IgD-negative memory B cell (primary cell): ENCODE measurements at places on chromosomes 3 and 15. TPM values are rescaled to one million over a fixed set of nuclear protein-coding genes. Genes with fewer than 3 reads are reported as not detected.

ANKRD34C gene
- not detected for polyA plus RNA-seq

HRH1 gene
- polyA plus RNA-seq: not detected

ISLR gene
- not detected for polyA plus RNA-seq

GOLGA8M gene
- not detected for polyA plus RNA-seq

ALDH1L1 gene
- polyA plus RNA-seq: not detected

VIPR1 gene
- polyA plus RNA-seq: 3.1 TPM

PPM1M gene
- polyA plus RNA-seq: 51.3 TPM

ACSBG1 gene
- not detected for polyA plus RNA-seq

DCP1A gene
- polyA plus RNA-seq: 65.0 TPM

CTXN2 gene
- polyA plus RNA-seq: not detected

PLCB2 gene
- 20.8 TPM for polyA plus RNA-seq

B2M gene
- 23,226 TPM for polyA plus RNA-seq

AGTR1 gene
- polyA plus RNA-seq: not detected

COPG1 gene
- 52.9 TPM for polyA plus RNA-seq

SRGAP3 gene
- 0.24 TPM for polyA plus RNA-seq

BTBD1 gene
- polyA plus RNA-seq: 49.7 TPM

GP5 gene
- polyA plus RNA-seq: 0.05 TPM

MAPK6 gene
- 5.8 TPM for polyA plus RNA-seq

CNTN3 gene
- polyA plus RNA-seq: not detected

ABHD17C gene
- 0.11 TPM for polyA plus RNA-seq

NEK10 gene
- polyA plus RNA-seq: not detected

TMA7 gene
- polyA plus RNA-seq: 701 TPM

FBXL2 gene
- not detected for polyA plus RNA-seq

KLF15 gene
- polyA plus RNA-seq: not detected

EPHB1 gene
- polyA plus RNA-seq: 0.71 TPM

CCNB2 gene
- polyA plus RNA-seq: 0.79 TPM

MME gene
- polyA plus RNA-seq: 5.1 TPM

FAM162A gene
- 76.7 TPM for polyA plus RNA-seq

QRICH1 gene
- 23.6 TPM for polyA plus RNA-seq

GOLGA8G gene
- polyA plus RNA-seq: not detected

CPA3 gene
- not detected for polyA plus RNA-seq
